ENCODE measurements at places on chromosomes 7 and 10.

DNA sequence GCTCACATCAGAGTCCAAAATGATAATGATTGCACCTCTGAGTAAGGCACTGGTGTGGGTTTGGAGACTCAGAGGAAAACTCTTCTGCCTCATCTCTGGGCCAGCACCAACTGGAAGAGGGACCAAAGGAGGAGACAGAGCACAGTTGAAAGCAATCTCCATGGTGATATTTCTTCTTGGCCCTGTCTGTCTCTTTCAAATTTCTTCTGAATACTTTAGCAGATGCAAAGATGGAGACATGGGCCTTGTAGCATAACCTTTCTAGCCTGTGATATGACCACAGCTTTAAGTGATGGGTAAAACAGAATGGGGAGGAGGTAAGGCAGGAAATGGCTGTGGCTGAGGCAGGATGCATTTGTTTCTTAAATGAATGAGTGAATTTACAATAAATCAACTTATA is 12.2 kb upstream of the GIMAP7 start:
- no peak for DNase-seq

DNA sequence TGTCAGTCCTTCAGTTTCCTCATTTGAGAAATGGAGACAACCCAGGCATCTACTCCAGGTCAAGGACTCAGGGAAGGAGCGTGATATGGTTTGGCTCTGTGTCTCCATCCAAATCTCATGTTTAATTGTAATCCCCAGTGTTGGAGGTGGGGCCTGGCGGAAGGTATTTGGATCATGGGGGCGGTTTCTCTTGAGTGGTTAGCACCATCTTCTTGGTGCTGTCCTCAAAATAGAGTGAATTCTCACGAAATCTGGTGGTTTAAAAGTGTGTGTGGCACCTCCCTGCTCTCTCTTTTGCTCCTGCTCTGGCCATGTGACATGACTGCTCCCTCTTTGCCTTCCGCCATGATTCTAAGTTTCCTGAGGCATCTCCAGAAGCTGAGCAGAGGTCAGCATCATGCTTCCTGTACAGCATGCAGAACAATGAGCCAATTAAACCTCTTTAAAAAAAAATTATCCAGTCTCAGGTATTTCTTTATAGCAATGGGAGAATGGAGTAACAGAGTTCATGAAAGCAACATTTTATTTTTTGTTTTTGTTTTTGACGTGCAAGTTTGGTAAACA is 30.0 kb downstream of the ARHGAP22 start:
- DNase-seq = no peak

DNA sequence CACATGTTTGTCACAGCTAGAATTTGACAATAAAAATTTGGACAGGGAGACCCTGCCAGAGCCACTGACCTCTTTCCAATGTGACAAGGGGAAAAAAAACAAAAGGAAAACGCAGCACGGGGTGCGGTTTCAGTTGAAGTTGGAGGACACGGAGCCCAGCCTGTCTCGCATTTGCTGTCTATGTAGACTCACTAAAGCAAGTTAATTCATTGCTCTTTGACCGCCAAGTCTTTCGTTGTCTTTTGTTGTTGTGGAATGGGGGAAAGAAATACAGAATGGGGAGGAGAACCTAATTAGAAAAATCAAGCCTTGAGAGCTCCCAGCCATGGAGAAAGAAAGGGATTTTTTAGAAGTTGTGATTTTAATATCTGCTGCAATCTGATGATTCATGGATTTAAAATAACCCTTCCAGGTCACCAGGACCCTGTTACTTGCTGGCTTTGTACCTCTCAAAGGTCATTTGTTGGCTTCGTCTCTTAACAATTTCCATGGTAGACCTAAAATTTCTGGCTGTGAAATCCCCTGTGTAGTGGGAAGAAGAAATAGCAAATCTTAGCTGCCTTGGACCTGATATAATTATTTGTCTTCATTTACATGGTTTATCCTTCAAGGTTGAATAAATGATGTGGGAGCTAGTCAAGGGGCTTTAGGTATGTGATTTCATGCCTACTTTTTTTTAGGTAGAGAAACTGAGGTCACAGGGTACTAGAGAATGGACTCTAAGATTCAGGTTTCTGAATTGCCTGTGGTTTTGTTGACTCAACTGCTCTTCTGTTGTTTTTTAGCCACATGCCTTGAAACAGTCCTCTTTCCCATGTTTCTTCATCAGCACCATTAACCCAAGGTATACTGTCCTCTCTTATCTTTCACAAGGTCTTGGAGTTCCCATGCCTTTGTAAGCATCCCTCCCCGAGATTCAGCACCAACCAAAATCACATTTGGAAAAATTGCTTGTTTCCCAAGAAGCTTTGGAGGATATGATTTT is 78.7 kb downstream of the TCF7L2 start:
- no peak for DNase-seq

GRCh38 chr10:109592391-109592790 is 330.9 kb downstream of the XPNPEP1 start:
- no peak for DNase-seq

DNA sequence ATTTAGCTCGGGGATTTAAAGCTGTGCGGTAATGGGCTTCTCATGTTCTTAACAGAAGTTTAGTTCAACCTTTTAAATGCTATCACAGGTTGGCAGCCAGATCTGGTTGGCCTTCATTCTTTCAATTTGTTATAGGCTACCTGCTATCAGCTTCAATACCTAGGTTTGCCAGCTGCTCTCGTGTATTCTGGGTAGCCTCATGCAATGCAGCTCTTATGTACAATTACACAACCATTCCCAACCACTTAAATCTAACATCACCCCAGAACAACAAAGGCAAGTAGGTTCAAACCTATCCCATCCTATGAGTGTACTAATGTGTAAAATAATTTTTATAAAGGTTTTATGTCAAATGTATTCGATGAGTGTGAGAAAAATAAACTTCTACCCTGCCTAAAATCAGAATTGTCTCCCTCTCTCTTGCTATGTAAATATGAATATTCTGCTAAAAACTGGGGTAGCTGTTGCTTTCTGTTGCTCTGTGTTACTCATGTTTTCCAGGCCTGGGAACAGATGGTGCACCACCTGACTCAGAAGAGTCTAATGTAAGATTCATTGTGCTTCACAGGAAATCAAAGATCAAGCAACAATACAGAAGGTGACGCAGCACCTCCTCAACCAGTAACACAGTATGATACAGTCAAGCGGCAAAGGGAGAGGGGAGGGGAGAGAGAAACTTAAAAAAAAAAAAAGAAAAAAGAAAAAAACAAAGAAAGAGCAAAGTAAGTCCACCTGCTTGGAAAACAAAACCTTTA is 188.6 kb downstream of the ETV1 start:
- DNase-seq = no peak

GRCh38 chr7:86991771-86992191 is 67.7 kb downstream of the ELAPOR2 start:
- no peak for DNase-seq

DNA sequence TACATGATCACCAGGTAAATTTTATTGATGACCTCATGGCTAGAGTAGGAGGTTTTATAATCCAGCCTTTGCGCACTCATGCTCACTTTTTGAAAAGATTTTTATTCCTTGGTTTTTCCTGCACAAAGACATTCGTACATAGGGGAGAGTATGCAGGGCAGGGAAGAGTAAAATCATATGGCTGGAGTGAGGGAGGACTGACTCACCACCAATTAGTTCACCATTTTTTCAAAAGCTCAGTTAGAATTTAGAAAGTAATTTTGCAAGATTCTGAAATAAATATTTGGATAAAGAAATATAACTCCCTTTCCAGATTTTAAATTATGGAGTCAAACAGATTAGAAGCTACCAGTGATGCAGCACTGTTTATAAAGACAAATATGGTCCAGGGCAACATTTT is 111.9 kb downstream of the SEMA3D start:
- no peak for DNase-seq

- DNase-seq = no peak
Observed at GRCh38 chr10:88048312-88048711, 184.9 kb downstream of the PTEN start.

- DNase-seq = peak; percentile 90
Observed at GRCh38 chr7:72493850-72494661, 81.9 kb upstream of the CALN1 start.

DNA sequence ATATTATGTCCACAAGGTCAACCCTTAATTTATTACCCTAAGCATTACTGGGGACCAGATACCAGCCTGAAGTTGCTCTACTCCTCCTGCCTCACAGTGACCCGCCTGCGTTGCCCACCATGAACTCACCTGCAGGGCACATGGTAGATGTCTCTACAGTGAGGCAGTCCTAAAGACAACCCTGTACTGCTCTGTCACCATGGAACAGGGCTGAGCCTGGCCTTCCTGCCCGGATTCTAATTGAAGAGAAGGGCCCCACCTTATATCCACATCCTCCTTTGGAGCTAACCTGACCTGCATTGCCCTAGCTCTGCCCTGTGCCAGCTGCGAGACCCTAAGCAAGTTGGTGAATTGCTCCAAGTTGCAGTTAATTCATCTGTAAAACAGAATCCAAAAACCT is 4.1 kb downstream of the SH3PXD2A start:
- no peak for DNase-seq

DNA sequence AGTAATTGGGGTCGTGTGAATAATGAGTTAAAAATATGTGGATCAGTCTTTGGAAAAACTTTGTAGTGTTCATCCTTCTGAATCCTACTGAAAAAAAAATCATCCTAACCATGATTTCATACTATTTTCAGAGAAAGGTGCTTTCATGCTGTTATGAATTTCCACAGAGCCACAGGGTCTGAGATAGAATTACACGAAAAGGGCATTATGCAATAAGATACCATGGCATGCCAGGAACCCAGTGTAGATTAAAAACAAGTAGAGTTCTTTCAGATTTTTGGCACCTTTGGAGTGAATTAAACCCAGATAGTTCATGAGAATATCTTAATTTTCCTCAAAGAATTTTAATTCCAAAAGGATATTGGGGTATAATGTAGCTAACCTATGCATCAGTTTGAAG is 47.5 kb upstream of the AGMO start:
- DNase-seq = no peak

- DNase-seq = no peak
Observed at GRCh38 chr7:17030559-17030958, 148.8 kb upstream of the AGR3 start.

DNA sequence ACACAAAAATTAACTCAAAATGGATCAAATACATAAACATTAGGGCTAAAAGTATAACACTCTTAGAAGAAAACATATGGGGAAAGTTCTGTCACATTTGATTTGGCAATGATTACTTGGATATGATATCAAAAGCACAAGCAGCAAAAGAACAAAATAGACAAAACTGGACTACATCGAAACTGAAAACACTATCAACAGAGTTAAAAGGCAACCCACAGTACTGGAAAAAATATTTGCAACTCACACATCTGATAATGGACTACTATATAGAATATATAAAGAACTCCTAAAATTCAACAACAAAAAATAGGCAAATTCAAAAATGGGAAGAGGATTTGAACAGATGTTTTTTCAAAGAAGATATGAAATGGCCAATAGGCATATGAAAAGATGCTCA is 51.0 kb downstream of the COA1 start:
- no peak for DNase-seq

DNA sequence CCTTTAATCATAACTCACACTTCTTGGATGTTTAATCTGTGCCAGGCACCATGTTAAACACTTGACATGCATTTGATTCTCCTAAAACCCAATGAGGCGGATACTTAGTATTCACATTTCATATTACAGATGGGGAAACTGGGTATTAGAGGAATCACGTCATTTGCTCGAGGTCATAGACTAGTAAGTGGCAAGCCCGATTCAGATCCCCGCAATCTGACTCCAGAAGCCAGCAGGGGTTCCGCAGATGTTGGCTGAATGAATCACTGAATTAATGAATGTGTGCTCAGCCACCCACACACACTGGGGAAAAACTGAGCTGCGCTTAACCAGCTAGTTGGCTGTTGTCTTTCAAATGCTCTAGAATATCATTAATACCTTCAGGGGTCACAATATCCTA is 22.5 kb upstream of the ENO4 start:
- no peak for DNase-seq

- DNase-seq = no peak
Observed at GRCh38 chr10:63665670-63666134, 144.5 kb downstream of the REEP3 start.

DNA sequence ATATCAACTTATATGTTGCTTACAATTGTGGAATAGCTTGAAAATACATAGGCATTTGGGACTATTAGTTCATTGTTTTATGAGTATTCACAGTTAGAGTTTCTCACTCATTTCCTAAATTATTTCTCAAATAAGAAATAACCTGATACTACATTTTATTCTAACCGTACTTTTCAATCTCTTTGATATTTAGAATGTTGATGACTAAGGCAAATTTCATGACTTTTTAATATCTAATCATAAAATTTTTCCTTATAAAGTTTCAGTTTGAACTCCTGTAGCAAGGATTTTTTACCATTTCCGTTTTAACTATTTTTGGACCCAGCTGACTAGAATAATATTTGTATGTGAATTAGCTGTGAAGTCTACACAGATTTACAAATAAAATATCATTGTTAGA is 41.3 kb upstream of the GNAI1 start:
- DNase-seq = no peak

DNA sequence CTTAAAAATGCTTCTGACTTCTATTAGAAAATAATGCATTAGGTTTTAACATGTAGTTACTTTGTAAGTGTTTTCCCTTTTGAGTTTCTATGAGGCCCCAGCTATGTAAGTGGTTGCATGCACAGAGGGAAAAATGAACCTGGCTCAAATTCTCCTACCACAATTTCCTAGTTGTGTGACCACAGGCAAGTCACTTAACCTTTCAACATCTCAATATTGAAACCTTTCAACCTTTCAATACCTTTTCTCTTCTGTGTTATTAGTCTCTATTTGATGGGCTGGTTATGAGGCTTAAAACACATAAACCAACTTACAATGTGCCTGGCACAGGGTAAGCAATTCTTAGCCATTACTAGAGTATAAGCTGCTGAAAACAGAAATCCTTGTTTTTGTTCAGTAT is 203.0 kb downstream of the KCND2 start:
- DNase-seq = no peak

- DNase-seq = no peak
Observed at GRCh38 chr10:51297438-51297837, 223.2 kb downstream of the PRKG1 start.

DNA sequence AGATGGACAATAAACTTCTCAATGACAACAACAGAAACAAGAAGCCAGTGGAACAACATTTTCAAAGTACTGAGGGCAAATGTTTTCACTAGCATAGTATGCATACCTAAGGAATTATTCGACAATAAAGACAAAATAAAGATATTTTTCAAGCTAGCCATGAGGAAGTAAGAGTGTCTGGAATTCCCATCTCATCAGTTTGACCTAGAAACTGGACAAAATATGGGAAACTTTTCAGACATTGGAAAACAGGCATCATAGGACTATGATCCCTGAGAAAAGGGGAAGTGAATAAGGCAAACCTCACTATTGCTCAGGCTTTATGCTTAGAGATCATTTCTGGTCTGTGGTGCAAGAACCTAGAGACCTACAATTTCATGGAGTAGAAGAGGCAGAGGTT is 86.3 kb downstream of the OAT start:
- DNase-seq = no peak

- no peak for DNase-seq
Observed at GRCh38 chr7:142910031-142910433, 23.5 kb downstream of the TRPV5 start.

- no peak for DNase-seq
Observed at GRCh38 chr10:13201132-13201531, 33.0 kb downstream of the UCMA start.

GRCh38 chr10:99779335-99779734 is 3.1 kb upstream of the ABCC2 start:
- DNase-seq = no peak

GRCh38 chr10:26780793-26781601 is 79.8 kb downstream of the ABI1 start:
- DNase-seq = peak; percentile 33

Data from H1 (cell line).